CD4-positive, alpha-beta T cell treated with Interferon gamma for 1 hour (primary cell): ENCODE measurements at places on chromosomes 16 and 17.
A peak's percentile ranks its signal among the peaks of the same experiment; 100 is the strongest.

DNA sequence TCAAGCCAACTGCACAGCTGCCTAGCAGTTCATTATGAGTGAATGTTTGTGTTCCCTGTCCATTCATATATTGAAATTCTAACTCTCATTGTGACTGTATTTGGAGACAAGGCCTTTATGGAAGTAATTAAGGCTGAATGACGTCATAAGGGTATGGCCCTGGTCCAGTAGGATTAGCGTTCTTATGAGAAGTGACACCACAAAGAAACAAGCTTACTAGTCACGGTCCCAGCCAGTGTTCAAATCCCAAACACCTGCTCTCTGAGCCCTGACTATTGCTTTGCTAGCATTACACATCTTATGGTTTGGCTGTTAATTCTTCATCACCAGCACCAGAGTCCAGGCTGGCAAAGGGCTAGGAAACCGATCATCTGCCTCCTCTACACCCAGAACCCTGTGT, 2.2 kb downstream of the ZNF668 start:
- DNase-seq, result no peak

DNA sequence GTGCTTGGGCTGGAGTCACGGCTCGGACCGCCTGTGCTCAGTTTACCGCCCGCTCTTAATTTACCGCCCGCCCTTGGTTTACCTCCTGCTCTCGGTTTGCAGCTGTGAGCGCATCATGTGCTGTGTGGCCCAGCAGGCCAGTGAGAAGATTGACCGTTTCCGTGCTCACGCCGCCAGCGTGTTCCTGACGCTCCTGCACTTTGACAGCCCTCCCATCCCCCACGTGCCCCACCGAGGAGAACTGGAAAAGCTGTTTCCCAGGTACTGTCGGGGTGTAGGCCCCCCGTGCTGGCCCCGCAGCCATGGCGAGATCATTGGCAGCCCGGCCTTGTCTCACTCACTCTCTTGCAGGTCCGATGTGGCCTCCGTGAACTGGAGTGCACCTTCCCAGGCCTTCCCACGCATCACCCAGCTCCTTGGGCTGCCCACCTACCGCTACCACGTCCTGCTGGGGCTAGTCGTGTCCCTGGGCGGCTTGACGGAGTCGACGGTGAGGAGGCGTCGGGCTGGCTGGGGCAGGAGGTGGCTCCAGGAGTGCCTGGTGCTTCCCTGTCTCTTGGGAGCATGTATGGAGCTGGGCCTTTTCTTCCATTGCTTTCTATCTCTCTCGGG, 89.3 kb upstream of the ZNF750 start:
- DNase-seq, result no peak

DNA sequence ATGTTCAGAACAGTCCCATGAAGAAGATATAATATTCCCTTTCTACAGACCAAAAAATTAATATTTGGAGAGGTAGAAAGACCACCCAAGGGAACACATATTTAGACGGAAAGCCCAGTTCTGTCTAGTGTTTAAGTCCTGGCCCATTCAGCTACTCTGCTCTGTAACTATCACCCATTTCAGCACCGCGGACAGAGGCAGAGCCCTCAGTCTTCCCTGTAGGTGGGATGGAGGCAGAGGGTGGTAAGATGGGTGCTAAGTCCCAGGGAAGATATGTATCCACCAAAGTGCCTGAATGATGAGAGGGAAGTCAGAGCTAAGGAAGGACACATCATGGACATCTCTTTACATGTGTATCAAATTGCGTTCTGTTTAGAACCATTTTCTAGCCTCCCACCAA, 27.8 kb upstream of the C16orf78 start:
- no peak for DNase-seq

- DNase-seq, result no peak
Observed at GRCh38 chr17:45722161-45722560, 62.0 kb upstream of the CRHR1 start.

GRCh38 chr16:85853547-85854545, 45.1 kb upstream of the IRF8 start:
- DNase-seq, result no peak

DNA sequence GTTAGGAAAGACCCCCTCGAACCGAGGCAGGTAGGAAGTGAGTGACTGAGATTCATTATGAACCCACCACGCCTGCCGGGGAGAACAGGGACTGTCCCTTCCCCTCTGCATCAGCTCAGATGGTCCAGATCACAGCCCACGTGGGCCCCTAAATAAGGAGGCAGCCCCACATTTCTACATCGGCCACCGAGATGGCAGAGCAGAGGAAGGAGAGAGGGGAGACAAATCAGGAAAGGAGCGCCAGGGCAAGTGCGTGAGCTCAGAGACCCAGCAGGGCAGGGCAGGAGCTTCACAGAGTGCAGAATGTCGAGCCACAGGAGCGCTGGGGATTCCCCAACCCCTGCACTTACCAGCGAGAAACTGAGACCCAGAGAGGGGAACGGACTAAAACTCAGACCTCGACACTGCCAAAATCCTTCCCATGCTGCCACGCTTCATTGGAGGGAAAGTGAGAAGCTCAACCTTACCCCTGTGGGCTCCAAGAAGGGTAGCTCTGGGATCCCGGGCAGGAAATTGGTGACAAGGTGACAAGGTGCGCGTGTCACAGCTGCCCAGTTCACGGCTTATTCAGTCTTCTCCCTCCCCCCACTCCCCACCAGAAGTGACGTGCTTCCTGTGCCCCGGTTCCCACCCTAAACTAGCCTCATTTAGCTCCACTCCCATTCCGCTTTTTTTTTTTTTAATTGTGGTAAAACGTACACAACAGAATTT, at the start of gene ICAM2:
Gene ICAM2 (minus strand): TSS at position 578 of the 711 bp plus-strand sequence. CDS start 13,942 bp downstream, outside the sequence.
- DNase-seq, result peak; percentile 96

- DNase-seq, result peak; percentile 36
Observed at GRCh38 chr16:11306997-11307638, 26.0 kb upstream of the PRM1 start.

GRCh38 chr16:67729636-67730248, 10.6 kb upstream of the GFOD2 start:
- DNase-seq, result no peak

- no peak for DNase-seq
Observed at GRCh38 chr17:10072556-10073425, 125.6 kb downstream of the GAS7 start.

DNA sequence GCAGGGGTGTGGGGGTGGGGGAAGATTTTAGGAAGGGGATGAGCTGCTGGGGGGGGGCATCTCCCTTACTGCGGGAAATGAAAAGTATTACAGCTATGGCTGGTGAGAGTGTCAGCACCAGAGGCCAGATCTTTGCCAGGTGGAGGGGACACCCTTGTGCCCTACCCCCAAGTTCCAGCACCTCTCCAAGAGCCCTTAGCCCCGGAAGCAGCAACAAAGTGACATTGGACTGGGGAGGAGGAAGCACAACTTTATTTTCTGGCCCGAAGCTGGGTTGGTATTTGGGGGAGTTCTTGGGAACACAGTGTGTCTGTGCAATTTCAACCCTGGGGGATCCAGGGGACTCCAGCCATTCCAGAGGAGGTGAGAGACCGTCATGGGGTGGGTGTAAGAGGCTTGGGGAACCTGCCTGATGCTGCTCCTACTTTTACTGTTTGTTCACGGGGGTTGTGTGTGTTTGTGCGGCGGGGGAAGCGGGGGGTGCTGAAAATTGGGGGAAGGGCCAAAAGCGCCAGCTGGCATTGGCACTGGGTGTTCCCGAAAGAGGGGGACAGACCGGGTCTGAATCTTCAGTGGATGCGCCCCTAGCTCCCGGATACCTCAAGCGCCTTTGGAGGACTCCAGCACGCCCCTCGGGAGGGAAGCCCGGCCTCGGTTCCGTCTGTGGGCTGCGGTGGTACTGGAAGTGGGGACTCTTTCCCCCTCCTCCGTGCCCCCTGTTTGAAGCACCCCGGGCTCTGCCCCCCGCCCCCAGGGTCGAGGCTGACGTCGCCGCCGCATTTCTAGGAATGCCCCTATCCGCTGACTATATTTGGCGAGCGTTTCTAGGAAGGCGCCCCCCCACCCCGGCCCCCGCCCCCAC, 230.3 kb downstream of the MRTFB start:
- DNase-seq, result peak; percentile 38

DNA sequence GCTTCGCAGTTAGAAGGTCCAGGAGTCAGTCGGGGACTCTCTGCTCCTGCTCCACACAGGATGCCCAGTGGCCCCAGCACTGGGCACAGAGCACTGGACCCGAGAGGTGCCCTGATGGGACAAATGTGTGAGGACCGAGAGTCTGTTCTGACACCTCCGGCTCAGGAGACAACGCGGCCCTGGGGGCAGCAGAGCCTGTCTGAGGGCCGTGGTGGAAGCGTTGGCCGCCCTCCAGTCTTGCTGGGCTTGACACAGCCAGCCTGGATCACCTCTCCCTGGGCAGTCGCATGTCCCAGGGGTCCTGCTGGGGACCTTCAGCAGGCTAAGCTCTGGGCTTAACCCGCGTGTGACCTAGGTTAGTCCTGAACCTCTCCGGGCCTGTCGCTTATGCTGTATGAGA, 23.1 kb downstream of the LGALS9 start:
- no peak for DNase-seq

DNA sequence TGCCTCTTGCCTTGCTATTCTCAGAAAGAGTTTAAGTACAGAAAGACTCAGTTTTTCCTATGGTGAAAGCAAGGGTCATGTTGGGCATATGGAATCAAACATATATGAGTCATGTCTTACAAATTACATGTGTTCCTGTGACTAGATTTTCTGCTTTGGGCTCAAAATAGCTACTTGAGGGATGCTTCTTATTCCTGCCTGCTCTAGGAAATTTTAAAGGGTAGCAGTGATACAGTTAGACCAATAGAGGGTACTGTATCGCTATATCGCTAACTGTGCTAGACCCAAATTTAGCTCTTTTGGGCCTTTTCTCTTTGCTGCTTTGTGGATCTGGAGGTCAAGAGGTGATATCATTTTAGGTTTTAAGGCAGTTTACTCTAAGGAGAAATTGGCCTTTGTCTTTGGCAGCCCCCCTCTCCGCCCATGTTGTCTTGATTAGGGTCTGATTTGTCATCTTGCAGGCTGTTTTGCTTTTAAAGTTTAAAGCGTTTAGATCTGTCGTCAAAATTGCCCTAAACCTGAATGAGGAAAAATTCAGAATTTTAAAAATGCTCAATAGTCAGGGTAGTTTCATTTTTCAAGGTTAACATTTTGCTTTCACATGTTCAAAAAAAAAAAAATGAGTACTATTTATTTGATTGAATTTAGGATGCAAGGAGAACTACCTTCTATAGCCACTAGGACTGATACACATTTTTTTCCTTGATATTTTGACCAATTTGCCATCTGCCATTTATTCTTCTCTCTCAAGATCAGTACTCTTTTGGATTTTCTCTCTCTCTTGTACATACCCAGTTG, 8.8 kb downstream of the NFATC3 start:
- no peak for DNase-seq

DNA sequence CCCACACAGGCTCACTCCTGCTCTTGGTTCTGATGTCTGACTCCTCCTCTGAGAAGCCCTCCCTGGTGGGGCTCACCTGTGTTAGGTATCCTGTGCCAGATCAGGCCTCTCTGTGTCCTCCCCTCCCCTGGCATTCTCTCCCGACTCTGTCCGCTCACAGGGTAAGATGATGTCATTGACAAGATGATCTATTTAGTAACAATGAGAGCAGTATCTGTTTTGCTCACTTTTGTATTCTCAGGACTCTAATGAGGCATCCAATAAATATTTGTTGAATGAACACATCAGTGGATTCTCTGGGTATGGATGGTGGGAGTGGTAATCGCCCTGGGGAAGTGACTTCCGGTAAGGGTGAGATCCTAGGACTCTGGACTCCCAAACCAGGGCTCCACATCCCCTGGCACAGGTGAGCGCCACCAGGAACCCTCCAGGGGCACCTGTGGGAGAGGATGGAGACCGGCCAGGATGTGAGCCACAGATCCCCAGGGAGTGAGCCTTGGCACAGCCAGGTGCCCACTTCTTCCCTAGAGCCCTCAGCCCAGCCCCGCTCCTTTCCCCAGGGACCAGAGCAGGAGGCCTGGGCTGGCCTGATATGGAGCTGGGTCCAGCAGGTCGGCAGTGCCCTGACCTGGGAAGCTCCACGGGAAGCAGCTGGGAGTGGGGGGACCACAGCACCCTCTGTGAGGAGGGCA, 5.4 kb upstream of the HAP1 start:
- DNase-seq, result no peak

GRCh38 chr16:51134269-51134812, 16.7 kb downstream of the SALL1 start:
- no peak for DNase-seq

- no peak for DNase-seq
Observed at GRCh38 chr17:41369023-41369422, 590 bp downstream of the KRT33B start.

DNA sequence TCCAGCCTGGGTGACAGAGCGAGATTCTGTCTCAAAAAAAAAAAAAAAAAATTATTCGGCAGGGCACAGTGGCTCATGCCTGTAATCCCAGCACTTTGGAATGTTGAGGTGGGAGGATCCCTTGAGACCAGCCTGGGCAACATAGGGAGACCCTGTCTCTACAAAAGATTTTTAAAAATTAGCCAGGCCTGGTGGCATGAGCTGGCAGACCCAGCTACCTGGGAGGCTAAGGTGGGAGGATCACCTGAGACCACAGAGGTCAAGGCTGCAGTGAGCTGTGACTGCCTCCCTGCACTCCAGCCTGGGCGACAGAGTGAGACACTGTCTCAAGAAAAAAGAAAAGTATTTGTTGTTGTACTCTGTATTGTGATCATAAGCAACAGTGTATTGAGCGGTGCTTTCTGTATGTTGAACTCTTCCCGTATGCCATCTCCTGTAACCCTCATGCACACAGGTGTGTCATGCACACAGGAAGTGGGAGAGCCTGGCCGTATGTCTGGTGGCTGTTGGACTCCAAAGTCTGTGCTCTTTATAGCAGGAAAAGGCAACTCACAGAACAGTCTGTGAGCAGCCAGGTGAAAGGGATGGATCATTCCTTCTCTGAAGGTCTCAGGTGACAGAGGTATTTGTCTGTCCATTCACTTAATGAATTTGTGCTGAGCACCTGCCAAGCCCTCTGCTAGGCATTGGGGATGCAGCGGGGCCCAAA, 17.1 kb downstream of the CDH1 start:
- no peak for DNase-seq

- DNase-seq, result no peak
Observed at GRCh38 chr17:35981908-35982330, 622 bp upstream of the CCL16 start.

DNA sequence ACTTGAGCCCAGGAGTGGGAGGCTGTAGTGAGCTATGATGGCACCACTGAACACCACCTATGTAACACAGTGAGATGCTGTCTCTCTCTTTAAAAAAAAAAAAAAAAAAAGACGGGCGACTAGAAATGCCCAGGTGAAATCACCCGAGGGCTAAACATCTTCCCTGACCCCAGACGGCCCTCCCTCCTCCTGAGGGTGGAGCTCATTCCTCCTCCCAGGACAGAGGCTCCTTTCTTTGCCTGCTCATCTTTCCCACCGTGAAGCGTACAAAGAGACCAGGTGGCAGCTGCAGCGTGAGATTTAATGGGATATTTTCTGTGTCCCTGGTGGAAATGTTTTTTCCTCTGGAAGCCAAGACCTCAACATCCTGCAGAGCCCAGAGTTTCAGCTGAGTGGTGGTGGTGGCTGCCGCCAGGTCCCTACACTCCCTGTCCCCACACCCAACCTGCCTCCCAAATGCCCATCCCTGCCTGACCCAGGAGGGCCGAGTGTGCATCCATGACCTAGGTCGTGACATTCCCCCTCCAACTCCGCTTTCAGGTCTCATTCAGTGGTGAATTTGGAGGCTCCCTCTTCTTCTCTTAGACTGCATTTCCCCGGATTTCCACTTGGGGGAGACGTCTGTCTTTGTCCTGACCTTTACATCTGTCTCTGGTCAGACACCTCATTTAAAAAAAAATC, 14.4 kb upstream of the GPRC5B start:
- no peak for DNase-seq
